ENCODE measurements at places on chromosomes 13 and 19.

DNA sequence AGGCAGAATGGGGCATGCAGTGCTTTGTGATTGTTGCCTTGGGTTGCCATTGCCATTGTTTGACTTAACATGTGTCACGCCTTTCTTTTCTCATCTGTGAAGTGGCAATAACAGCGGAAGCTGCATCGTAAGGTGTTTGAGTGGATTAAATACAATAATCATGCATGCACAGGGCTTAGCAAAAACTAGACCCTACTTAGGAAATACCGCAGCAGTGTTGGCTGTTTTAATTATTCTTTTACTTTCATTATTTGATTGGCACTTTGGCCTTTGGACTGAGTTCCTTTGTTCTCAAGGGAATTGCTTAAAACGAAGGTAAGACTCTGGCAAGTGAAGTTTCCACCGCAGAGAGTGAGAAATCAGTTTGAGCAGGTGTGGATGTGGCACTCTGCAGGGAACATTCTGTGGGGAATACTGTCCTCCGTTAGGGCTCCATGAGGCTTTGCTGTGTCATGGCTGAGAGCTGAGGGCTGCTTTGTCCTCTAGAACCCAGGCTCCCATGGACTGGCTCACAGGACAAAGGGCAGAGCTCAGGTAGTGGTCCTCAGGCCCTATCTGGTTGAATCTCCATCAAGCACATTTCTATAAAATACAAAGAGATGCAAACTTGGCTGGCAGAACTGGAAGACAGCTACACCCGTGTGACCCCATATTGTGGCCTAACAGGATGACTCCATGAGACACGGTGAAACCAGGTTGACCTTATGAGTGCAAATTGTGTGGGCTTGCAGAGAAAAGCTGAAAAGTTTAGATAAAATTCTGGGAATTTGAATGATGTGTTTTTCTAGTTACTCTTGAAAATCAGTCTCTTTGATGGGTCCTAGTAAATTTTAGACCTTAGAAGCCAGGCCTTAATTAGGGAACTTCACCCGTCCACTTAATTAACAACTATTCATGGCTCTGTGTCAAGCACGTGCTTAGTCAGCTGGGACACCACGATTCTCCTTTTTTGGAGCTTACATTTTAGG is 407.2 kb downstream of the KCNRG start:
- DNase-seq = no peak

GRCh38 chr13:21060338-21061028 is 903 bp downstream of the LATS2 start:
- DNase-seq = no peak

- no peak for DNase-seq
Observed at GRCh38 chr19:17419154-17419620, 660 bp upstream of the MVB12A start.

GRCh38 chr19:51440052-51440451 is 18.2 kb downstream of the SIGLEC8 start:
- no peak for DNase-seq

- DNase-seq = no peak
Observed at GRCh38 chr13:77928909-77929308, 10.3 kb upstream of the EDNRB start.

GRCh38 chr13:47459512-47459911 is 541.6 kb downstream of the SUCLA2 start:
- DNase-seq = no peak

DNA sequence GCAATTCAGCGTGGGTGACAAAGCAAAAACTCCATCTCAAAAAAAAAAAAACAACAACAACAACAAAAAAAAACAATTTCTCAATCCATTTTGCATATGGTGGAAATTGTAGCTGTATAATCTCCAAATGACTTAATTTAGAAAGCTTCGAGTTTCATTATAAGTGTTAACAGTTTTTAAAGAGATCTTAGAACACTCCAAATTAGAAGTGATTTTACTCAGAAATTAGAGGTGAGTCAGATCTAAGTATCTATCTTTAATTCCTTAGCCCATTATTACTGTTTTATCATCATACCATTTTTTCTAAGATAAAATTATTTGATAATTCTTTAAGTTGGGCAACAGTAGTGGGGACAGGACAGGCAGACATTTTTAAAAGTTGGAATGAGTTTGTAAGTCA is 60.5 kb downstream of the ZMYM2 start:
- no peak for DNase-seq

- no peak for DNase-seq
Observed at GRCh38 chr13:41107584-41108014, 25.0 kb downstream of the KBTBD6 start.

DNA sequence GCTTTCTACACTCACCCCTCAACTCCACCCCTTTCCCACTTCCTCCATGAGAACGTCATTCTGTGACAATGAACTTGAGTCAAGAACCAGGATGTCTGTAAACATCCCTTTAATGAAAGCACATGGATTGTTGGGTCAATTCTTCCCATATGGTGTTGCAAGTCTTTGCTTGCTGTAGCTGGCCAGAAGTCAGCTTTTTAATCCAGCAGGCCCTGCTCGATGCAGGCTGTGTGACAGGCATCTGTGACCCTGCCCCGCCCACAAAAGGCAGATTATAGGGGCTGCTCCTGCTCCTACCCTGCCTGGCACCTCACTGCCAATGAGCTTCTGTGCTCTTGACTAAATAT is 78.0 kb downstream of the STARD13 start:
- no peak for DNase-seq

- DNase-seq = no peak
Observed at GRCh38 chr19:47758443-47758804, 13.1 kb downstream of the NOP53 start.

- no peak for DNase-seq
Observed at GRCh38 chr19:5914946-5915781, 1.1 kb downstream of the CAPS start.

GRCh38 chr13:57629391-57629804 is 2.1 kb upstream of the PCDH17 start:
- DNase-seq = no peak

- no peak for DNase-seq
Observed at GRCh38 chr13:80717776-80718175, 376.9 kb upstream of the SPRY2 start.

DNA sequence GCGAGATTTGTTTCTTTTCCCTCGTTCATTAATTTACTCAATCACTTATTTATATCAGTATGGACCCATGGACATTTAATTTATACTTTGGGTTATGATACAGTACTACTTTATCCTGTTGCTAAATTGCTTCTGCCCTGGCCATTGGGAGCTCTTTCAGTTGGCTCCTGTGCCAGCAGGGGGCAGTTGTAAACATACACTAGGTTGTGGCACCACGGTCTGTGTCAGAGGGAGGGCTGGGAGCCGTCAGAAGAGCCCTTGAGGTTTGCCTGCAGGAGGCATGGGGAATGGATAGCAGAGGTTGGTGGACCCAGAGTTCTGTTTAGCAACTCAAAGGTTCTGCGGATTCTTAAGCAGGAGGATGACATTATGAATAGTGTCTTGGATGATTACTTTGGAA is 94.3 kb downstream of the ERCC5 start:
- no peak for DNase-seq

- DNase-seq = peak; percentile 67
Observed at GRCh38 chr13:114065141-114065925, 67.1 kb downstream of the RASA3 start.

GRCh38 chr19:43644181-43644580 is 4.5 kb upstream of the CADM4 start:
- no peak for DNase-seq

GRCh38 chr13:113978741-113979481 is 5.0 kb upstream of the C13orf46 start:
- DNase-seq = no peak

DNA sequence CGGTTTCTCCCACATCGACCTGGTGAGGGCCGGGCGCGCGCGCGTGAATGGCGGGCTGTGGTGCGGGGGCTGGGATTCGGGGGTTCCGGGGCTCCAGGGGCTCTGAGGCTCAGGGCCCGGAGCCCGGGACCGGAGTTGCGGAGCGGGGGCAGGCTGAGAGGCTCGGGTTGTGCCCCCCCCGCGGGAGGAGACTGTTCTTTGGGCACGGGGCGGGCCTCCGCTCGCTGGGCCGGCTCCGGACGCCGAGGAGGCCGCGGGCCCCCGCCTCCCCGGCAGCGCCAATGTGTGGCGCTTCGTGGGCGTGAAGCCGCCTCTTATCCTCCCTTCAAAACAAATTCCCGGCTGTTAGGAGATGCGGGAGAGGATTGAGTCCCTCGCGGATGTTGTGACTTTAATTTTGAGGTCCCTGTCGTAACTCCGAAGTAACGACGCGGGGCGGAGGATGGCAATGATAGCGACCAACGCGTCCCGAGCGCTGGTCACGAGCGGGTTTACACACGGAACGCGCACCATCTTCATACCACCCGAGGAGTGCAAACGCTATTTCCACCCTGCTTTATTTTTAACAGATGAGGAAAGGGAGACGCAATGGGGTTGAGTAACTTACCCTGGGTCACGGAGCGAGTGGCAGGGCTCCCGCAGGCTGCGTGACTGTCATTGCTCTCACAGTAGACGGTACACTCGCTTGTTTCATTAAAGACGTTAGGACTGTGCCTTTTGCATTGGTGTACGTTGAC is 536 bp downstream of the UBA2 start:
- no peak for DNase-seq

DNA sequence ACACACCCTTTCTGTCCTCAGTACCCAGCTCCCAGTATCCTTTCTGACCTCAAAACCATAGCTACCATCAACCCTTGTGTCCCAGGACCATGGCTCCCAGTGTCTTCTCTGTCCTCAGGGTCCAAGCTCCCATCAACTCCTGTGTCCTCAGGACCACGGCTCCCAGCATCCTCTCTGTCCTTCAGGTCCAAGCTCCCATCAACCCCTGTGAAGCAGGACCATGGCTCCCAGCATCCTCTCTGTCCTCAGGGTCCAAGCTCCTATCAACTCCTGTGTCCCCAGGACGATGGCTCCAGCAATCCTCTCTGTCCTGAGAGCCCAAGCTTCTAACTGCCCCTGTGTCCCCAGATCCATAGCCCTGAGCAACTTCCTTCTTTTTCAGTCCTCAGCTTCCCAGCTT is 1.7 kb upstream of the CADM4 start:
- no peak for DNase-seq

DNA sequence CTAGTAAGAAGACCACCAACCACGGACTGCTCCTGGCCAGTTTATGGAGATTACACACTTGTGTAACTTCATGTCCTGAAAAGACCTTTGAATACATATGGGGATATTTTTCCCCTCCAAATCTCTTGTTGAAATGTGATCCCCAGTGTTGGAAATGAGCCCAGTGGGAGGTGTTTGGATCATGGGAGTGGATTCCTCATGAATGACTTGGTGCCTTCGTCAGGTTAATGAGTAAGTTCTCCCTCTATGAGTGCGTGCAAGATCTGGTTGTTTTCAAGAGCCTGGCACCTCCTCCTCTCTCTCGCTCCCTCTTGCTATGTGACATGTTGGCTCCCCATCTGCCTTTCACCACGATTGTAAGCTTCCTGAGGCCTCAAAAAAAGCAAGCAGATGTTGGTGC is 769.0 kb upstream of the SLITRK1 start:
- DNase-seq = no peak

GRCh38 chr13:112325920-112326645 is 50.1 kb upstream of the SPACA7 start:
- DNase-seq = no peak

DNA sequence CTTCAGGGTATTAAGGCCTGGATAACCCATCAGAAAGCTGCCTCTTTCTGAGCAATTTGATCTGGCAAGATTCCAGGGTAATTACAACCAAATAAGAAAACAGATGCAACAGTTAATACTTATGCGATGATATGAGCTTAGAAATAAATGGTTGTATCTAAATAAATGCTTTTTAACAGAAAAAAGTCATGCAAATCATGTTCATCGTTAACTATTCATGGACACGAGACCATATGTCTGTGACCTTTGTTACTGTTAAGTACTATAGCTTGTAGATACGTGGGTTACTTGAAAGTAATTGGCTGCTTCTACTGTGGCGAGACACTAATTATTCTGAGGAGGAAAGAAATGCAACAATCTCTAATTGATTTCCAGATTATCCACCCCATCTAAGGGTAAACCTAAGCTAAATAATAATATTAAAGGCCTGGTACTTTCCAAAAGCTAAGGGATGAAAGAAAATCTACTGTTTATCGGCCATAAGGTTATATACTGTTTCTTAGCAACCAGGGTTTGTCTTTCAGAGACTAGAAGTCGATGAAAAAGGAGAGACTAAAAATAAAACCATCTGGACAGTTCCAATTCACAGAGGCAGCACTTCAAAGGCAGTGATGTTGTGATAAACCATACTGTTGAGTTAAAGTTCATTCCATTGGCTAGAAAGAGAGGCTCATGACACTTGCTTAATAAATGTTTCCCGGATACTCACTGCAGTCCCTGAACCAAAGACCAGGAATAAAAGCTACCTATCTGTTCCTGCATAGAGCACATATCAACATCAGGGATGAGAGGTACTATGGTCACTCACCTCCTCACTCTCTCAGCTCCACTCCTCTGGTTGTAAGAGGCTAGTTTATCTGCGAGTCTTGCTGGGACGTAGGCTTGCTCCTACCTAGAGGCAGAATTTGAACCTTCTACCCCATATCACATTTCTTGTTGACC is 1.5 kb downstream of the EPSTI1 start:
- DNase-seq = no peak

DNA sequence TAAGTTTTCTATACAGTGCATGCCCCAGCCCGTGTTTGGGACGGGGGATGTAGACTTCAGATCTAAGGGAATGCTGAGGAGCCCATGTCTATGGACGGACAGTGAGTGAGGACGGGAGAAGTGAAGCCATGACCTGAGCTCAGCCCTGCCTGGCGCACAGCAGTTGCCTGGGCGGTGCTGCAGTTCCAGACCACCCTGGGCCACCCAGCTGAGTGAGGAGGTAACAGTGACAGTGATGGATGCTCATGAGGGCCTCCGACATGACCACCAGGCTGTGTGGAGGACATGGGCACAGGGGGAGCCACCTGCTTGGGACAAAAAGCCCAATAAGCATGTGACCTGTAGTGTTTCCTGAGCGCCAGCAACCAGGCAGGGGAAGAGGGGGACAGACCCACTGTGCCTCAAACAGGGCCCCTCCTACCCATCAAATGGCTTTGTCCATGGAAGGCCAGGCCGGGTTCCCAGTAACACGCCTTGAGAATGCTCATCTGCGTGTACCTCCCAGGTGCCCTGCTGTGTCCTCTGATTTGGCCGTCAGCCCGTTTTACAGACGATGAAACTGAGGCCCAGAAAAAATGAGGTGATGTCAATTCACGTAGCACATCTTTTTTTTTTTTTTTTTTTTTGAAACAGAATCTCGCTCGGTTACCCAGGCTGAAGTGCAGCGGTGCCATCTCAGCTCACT is 22.6 kb downstream of the NOSIP start:
- no peak for DNase-seq

DNA sequence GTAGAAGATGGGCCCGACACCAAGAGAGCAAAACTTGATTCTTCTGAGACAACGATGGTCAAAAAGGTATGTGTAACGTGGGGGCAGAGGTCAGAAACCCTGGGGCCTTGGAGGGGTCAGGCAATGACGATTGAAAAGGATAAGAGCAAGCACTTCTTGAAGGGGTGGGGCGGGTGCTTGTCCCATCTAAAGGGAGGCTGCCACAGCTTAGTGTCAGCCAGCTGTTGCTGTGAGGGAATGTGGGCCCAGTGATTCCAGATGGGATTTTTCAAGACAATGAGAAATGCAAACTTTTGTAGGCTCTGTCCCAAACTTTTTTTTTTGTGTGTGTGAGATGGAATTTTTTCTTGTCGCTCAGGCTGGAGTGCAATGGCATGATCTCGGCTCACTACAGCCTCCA is 24.5 kb downstream of the SAE1 start:
- DNase-seq = no peak

- DNase-seq = no peak
Observed at GRCh38 chr13:61039302-61039701, 376.3 kb downstream of the PCDH20 start.

GRCh38 chr13:26246154-26246553 is 7.8 kb upstream of the CDK8 start:
- no peak for DNase-seq

GRCh38 chr19:4338441-4339355 is at the start of gene STAP2:
STAP2 (minus strand) TSS chr19:4338827; CDS start chr19:4338753, 74 bp downstream.
- no peak for DNase-seq
